ENCODE measurements at places on chromosomes 1 and 21. TPM values are rescaled to one million over a fixed set of nuclear protein-coding genes. Genes with fewer than 3 reads are reported as not detected.

C4BPA gene
- total RNA-seq, result 0.71 TPM

DNA sequence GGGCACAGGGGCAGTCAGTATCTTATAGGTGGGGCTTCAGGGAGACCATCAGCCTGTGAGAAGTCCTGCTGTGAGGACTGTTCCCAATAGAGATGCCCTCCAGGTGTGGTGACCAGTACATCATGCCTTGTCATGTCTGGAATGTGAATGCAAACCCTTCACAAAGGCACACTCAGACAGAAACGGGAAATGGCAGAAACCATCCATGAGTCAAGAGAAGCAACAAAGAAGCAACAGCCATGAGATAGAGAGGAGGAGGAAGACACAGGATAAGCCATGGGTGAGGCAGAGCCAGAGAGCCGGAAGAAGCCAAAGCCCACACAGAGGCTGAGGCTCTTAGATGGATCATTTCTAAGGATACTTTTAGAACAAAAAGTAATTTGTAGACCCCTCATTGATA, 20.1 kb upstream of the ZP4 start:
- H3K27ac ChIP-seq, result no peak overlapping the region
- no peak overlapping the region for H3K4me3 ChIP-seq
- H3K36me3 ChIP-seq, result no peaks in the 10 kb centered on the region
- DNase-seq, result no peak
- H3K27me3 ChIP-seq, result no peaks in the 10 kb centered on the region

DNA sequence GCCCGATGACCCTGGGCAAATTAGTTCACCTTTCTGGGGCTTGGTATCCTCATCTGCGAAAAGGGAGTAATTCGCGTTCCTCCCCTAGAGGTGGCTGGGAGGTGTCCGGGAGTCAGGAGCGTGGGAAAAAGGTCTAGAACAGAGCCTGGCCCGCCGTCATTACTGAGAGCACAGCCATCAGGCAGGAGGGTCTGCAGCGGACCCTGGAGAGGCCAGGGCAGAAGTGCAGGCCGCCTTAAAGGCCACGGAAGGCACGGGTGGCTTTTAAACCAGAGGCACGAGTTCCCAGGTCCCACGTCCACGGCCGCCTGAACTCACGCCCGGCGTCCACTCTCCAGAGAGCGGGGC, 850 bp downstream of the PANK4 start:
- peak overlapping the region; percentile 38 for H3K27ac ChIP-seq
- H3K4me3 ChIP-seq, result peak overlapping the region; percentile 76
- DNase-seq, result no peak
- H3K36me3 ChIP-seq, result peaks cover 10% of the 10 kb centered on the region
- H3K27me3 ChIP-seq, result no peaks in the 10 kb centered on the region
- H3K4me1 ChIP-seq, result peaks cover 59% of the 10 kb centered on the region

DNA sequence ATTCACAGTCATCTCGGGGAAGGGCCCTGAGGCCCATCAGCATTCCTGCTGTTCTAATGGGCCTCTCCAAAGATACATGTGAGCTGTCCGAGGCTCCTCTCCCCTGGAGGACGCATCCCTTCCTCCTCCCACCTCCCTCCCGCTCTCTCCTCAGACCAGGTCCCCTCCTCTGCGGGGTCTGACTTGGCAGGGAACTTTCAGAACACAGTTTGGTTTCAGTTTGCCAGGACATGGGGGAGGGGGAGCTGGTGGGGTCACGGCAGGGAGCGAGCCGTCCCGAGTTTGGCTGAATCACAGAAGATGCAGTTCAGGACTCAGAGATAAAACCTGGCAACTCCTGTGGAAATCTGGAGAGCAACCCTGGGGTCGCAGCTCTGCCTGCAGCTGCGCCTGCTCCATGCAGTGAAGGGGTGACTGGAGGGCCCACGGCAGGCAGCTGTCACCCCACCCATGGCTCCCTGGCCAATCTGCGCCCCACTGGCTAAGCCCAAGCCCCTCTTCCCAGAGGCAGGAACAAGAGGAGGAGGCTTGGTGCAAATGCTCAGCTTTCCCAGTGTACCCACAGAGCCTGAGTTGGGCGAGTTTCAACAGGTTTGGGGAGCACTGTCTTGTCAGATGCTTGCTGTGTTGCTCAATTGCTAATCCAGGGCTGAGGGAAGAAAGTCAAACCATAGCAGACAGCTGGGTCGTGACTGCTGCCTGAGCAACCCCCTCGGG, 5.7 kb downstream of the WNT4 start:
- DNase-seq, result no peak
- H3K4me1 ChIP-seq, result peaks cover 17% of the 10 kb centered on the region
- H3K36me3 ChIP-seq, result no peaks in the 10 kb centered on the region

- H3K27ac ChIP-seq, result peak overlapping the region; percentile 70
- H3K27me3 ChIP-seq, result no peaks in the 10 kb centered on the region
- DNase-seq, result no peak
- peaks cover 25% of the 10 kb centered on the region for H3K4me1 ChIP-seq
- no peak overlapping the region for H3K4me3 ChIP-seq
- H3K36me3 ChIP-seq, result no peaks in the 10 kb centered on the region
Measured at GRCh38 chr21:38477226-38477625, 21.1 kb downstream of the ERG start.

GRCh38 chr1:201763455-201764140, 65.4 kb upstream of the IPO9 start:
- H3K27ac ChIP-seq, result peak overlapping the region; percentile 46
- H3K4me1 ChIP-seq, result peaks cover 94% of the 10 kb centered on the region
- DNase-seq, result no peak
- no peak overlapping the region for H3K4me3 ChIP-seq
- no peaks in the 10 kb centered on the region for H3K36me3 ChIP-seq

DNA sequence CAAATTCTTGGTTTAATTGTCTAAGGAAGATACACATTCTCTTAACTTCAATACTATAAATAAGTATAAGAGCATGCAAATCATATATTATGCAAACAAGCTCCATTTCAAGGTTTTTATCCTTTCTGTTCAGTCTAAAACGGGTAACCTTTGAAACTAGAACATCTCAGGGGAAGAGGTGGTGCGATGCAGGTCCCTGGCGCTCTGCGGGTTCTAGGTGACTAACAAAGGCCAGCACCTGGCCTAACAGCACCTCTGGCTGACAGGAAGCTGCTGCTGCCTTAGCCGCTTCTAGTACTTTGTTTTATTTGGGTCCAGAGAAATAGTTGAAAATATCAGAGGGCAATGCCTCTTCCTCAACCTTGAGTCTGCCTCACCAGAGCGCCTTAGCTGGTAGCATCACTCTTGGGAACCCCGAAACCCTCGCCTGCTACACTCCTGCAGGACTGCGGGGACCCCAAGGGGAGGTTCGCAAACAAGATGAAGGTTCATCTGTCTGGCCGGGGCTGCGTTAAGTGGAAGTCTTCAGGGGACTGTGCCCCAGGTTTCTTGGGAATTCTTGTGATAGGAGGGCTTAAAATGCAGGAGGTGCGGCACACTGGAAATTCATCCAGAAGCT, 45.5 kb downstream of the PRDM15 start:
- no peak overlapping the region for H3K27ac ChIP-seq
- no peak for DNase-seq
- no peaks in the 10 kb centered on the region for H3K4me1 ChIP-seq
- H3K36me3 ChIP-seq, result peaks cover 32% of the 10 kb centered on the region
- no peak overlapping the region for H3K4me3 ChIP-seq
- no peaks in the 10 kb centered on the region for H3K27me3 ChIP-seq

DNA sequence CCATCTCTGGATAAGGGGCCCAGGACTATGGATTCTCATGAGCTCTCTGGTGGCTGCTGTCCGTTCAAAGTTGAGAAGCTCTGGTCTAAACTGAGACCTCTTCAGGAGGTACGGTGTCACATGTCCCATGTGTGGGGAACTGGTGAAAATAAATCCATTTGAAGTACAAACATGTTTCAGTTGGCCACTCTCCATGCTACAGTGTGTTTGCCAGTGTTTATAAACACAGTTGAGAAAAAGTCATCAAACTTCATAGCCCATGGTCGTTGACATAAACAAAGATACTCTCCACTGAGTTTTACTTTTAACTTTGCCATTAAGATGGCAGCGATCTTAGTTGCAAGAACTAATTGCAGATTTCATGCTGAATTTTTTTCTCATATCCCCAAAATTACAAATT, 72.8 kb downstream of the PSMG1 start:
- H3K27me3 ChIP-seq, result no peaks in the 10 kb centered on the region
- H3K4me1 ChIP-seq, result peaks cover 39% of the 10 kb centered on the region
- peak overlapping the region; percentile 24 for H3K27ac ChIP-seq
- no peak overlapping the region for H3K4me3 ChIP-seq

- DNase-seq, result no peak
- H3K27me3 ChIP-seq, result no peaks in the 10 kb centered on the region
- H3K4me1 ChIP-seq, result no peaks in the 10 kb centered on the region
- H3K27ac ChIP-seq, result no peak overlapping the region
Measured at GRCh38 chr1:245990315-245991022, 516.6 kb downstream of the SMYD3 start.

DNA sequence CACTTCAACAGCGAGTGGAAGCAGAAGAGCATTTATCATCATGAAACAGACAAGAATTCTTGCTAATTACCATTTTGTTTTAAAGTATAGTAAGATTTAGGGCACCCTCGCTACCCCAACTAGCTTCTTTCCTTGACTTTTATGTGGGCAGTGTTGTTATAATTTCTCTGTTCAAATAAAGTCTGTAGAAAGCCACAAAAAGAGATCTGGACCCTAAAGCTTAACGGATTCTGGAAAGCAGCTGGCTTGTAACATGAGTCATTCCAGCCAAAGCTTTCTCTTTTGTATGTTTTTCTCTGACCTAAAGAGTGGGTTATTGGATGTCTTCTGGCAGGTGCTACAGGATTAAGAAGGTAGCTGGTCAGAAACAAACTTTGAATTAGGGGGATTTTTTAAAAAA, 37.4 kb downstream of the RUNX1 start:
- H3K27me3 ChIP-seq, result no peaks in the 10 kb centered on the region
- H3K36me3 ChIP-seq, result no peaks in the 10 kb centered on the region
- no peak overlapping the region for H3K27ac ChIP-seq
- no peaks in the 10 kb centered on the region for H3K4me1 ChIP-seq
- H3K4me3 ChIP-seq, result no peak overlapping the region
- DNase-seq, result no peak

DNA sequence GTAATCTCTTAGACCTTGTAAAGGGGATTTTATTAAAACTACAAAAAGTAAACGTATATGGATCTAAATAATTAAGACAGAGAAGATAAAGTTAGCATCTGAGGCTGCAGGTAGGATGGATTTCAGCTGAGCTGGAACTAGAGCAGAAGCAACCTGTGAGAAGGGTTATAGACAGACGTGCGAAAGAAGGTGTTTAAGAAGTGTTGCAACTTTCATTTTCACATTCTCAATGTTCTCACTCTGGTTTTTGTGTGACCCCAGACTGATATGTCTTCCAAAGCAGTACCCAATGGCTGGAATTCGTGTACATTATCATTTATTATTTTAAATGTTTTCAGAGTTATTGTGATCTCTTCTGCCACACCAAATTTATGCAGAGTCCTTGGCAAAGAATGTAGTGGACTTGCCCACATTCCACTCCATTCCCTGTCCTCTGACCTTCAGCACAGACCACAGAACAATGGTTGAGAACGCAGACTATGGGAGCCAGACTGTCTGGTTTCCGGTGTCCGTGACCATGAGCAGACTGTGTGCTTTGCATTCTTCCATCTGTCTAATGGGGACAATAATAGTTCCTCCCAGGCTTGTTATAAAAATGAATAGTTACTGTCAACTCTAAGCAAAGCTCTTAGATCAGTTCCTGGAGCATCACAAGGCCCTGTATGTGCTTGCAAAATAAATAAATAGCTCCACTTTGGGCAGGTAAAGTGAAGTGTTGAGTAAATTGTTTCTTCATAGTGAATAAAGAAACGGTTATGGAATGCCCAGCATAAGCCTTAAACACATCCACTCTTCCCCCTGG, 140.6 kb upstream of the SAMSN1 start:
- H3K27me3 ChIP-seq, result no peaks in the 10 kb centered on the region
- H3K36me3 ChIP-seq, result no peaks in the 10 kb centered on the region
- no peak overlapping the region for H3K27ac ChIP-seq
- no peak for DNase-seq
- H3K4me1 ChIP-seq, result no peaks in the 10 kb centered on the region
- H3K4me3 ChIP-seq, result no peak overlapping the region

- H3K4me1 ChIP-seq, result peaks cover 11% of the 10 kb centered on the region
- H3K36me3 ChIP-seq, result no peaks in the 10 kb centered on the region
- H3K27ac ChIP-seq, result no peak overlapping the region
- no peak for DNase-seq
- no peaks in the 10 kb centered on the region for H3K27me3 ChIP-seq
Measured at GRCh38 chr1:76463278-76463677, 388.7 kb downstream of the ST6GALNAC3 start.

GRCh38 chr1:168665975-168666374, 63.0 kb downstream of the DPT start:
- no peak overlapping the region for H3K27ac ChIP-seq
- no peaks in the 10 kb centered on the region for H3K27me3 ChIP-seq
- H3K4me3 ChIP-seq, result no peak overlapping the region
- no peak for DNase-seq
- H3K36me3 ChIP-seq, result no peaks in the 10 kb centered on the region

DNA sequence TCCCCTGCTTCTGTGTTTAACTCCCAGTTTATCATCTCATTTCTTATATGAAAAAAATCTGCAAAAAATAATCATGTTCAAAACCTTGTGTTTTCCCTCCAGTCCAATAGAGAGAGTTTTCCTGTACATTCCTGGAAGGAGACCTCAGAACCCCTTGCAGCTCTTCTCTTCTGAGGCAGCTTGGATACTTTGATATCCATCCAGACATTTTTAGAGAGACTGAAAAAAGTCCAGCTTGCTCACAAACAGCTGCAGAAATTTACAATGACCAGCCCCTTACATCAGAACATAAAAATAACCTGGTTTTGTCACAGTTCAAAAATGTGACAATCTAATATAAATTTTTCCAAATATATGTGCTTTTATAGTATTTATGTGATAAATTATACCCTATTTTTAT, 73.3 kb upstream of the C1orf115 start:
- no peak overlapping the region for H3K4me3 ChIP-seq
- DNase-seq, result no peak
- H3K4me1 ChIP-seq, result no peaks in the 10 kb centered on the region
- no peaks in the 10 kb centered on the region for H3K27me3 ChIP-seq

- no peak overlapping the region for H3K4me3 ChIP-seq
- no peak for DNase-seq
- H3K4me1 ChIP-seq, result no peaks in the 10 kb centered on the region
- no peaks in the 10 kb centered on the region for H3K27me3 ChIP-seq
- H3K27ac ChIP-seq, result no peak overlapping the region
Measured at GRCh38 chr1:5464366-5464765, 527.9 kb downstream of the NPHP4 start.

DNA sequence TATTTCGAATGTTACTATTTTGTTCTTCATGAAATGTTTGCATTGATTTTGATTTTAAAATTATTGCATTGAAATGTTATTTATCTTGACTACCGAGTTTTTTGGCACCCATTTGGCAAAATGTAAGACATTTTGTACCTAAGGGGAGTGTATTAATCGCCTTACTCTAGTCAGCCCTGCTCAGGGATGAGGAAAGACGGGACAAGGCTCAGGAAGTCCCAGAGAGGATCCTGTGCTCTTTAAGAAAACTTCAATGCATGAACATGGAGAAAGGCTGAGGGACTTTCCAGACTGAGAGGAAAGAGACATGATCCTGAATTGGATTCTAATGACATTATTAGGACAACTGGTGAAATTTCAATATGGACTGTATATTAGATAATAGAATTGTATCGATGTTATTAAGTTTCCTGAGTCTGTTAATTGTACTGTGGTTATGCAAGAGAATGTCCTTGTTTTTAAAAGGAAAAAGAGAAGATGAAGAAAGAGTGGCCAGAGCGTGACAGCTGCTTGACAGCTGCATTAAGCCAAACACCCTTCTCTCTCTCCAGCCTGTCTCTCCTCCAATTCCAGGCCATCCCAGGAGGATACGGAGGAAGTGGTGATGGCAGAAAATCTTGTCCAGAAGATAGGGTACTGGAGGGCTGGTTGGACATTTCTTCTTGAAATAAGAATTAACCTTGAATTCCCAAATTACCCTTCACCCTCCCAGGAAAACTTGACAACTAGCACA, 66.0 kb downstream of the PLEKHA6 start:
- no peaks in the 10 kb centered on the region for H3K36me3 ChIP-seq
- H3K4me1 ChIP-seq, result peaks cover 4% of the 10 kb centered on the region
- no peak overlapping the region for H3K4me3 ChIP-seq
- no peaks in the 10 kb centered on the region for H3K27me3 ChIP-seq
